GM23248 (cell line): ENCODE measurements at places on chromosomes 1 and 21. TPM values are rescaled to one million over a fixed set of nuclear protein-coding genes. Genes with fewer than 3 reads are reported as not detected.

The ZSWIM5 gene
- total RNA-seq, result 0.54 and 1.1 TPM in 2 replicates

DNA sequence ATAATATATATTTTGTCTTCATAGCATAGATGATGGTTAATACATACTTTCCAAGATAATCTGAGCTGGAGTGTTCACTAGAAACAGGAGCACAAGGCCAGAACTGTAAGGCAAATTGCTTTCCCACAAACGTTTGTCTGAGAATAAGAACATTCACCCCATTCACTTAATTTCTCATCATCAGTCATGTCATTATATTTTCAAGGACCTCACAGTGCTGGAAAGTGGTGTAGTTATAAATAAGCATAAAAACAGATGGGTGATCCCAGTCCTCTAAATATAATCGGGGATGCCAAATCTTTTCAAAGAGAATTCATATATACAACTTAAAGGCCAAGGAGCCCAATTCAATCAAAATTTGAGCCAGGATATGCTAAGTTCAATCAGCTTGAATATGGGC, 8.4 kb downstream of the PRRX1 start:
- H3K27ac ChIP-seq, result peak overlapping the region; percentile 97
- H3K4me3 ChIP-seq, result 0 out of 2 replicates have a peak overlapping the region, but pooled peaks have one; percentile 10
- DNase-seq, result peak; percentile 28
- H3K4me1 ChIP-seq, result peaks cover 80% of the 10 kb centered on the region
- no peaks in the 10 kb centered on the region for H3K27me3 ChIP-seq

The MPZ gene
- total RNA-seq, result 0.11 TPM in 1 of 2 replicates, not detected in the other

- peaks cover 21% of the 10 kb centered on the region for H3K4me1 ChIP-seq
- no peaks in the 10 kb centered on the region for H3K27me3 ChIP-seq
- H3K4me3 ChIP-seq, result no peak overlapping the region
- H3K36me3 ChIP-seq, result no peaks in the 10 kb centered on the region
- DNase-seq, result peak; percentile 37
Observed at GRCh38 chr21:28832013-28832714, 160.5 kb downstream of the LTN1 start.

The ARHGAP30 gene
- total RNA-seq, result not detected in 2 replicates

The RHD gene
- 0.25 TPM in 1 of 2 replicates, not detected in the other for total RNA-seq

GRCh38 chr1:33876970-33877650, 13.2 kb downstream of the HMGB4 start:
- H3K36me3 ChIP-seq, result no peaks in the 10 kb centered on the region
- H3K27ac ChIP-seq, result peak overlapping the region; percentile 79
- H3K4me3 ChIP-seq, result no peak overlapping the region
- H3K27me3 ChIP-seq, result no peaks in the 10 kb centered on the region
- peaks cover 45% of the 10 kb centered on the region for H3K4me1 ChIP-seq

GRCh38 chr1:2235300-2235998, 7.3 kb downstream of the SKI start:
- no peaks in the 10 kb centered on the region for H3K27me3 ChIP-seq
- H3K27ac ChIP-seq, result peak overlapping the region; percentile 96
- H3K4me3 ChIP-seq, result peak overlapping the region; percentile 90
- DNase-seq, result no peak

- no peaks in the 10 kb centered on the region for H3K36me3 ChIP-seq
- H3K27ac ChIP-seq, result no peak within 1 kb of the TSS
- peaks cover 53% of the 10 kb centered on the region for H3K27me3 ChIP-seq
- peak within 1 kb of the TSS; percentile 73 for H3K4me3 ChIP-seq
- no peaks in the 10 kb centered on the region for H3K4me1 ChIP-seq
Observed at GRCh38 chr1:10796029-10796944, at the start of gene CASZ1. Gene CASZ1, minus strand, starts transcription at chr1:10796646. Its CDS starts 102,757 bp downstream, at chr1:10693889.

The SLFNL1 gene
- total RNA-seq, result 0.11 TPM in 1 of 2 replicates, not detected in the other

GRCh38 chr1:160208557-160209320, 3.6 kb downstream of the PEA15 start:
- H3K36me3 ChIP-seq, result peaks cover 40% of the 10 kb centered on the region
- peaks cover 45% of the 10 kb centered on the region for H3K4me1 ChIP-seq
- peak overlapping the region; percentile 93 for H3K27ac ChIP-seq
- peak; percentile 57 for DNase-seq
- peak overlapping the region; percentile 81 for H3K4me3 ChIP-seq

The PTGS2 gene
- total RNA-seq, result 67.9 and 69.3 TPM in 2 replicates

GRCh38 chr1:171965777-171966176, 124.5 kb downstream of the DNM3 start:
- DNase-seq, result peak; percentile 70
- no peak overlapping the region for H3K27ac ChIP-seq
- H3K4me3 ChIP-seq, result no peak overlapping the region
- H3K36me3 ChIP-seq, result no peaks in the 10 kb centered on the region
- H3K4me1 ChIP-seq, result peaks cover 16% of the 10 kb centered on the region

- no peak overlapping the region for H3K27ac ChIP-seq
- no peaks in the 10 kb centered on the region for H3K27me3 ChIP-seq
- no peak overlapping the region for H3K4me3 ChIP-seq
- H3K4me1 ChIP-seq, result no peaks in the 10 kb centered on the region
- H3K36me3 ChIP-seq, result no peaks in the 10 kb centered on the region
- DNase-seq, result no peak
Observed at GRCh38 chr1:55333461-55333860, 118.3 kb upstream of the USP24 start.

DNA sequence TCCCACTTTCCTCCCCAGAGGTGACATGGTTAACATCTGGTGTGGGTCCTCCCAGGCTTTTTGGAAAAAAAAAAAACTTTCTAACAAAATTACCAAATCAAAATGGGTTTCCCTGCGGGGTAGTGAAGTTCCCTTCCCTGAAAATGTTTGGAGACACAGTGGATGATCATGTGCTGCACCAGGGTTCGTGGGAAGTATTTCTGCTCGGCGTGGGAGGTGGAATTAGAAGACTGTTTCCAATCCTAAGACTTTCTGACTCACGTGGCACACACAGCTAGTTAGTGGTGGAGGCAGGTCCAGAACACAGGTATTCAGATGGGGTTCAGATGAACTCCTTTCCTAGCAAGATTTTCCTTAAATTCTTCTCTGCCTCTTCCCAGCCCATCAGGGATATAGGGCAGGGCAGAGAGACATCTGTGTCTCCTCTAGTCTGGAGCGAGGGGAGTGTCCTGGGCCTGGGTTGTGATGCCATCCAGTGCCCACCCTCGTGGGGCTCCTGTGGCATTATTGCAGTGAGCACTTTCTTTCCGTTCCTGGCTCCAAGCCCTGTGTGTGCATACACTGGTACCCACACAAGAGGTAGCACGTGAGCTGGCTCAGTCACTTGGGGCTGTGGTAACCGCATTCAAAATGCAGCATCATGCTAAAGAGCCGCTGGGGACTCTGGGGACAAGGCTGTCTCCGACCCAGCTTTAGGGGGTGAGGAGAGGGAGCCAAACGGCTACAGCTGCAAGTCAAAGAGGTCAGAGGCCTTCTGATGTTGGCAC, 27.5 kb downstream of the KCNC4 start:
- H3K36me3 ChIP-seq, result peaks cover 2% of the 10 kb centered on the region; the same call in 1 of the 2 replicates
- H3K27ac ChIP-seq, result peak overlapping the region; percentile 94; the same call in 1 of the 2 replicates
- H3K4me3 ChIP-seq, result no peak overlapping the region
- H3K4me1 ChIP-seq, result peaks cover 44% of the 10 kb centered on the region
- no peaks in the 10 kb centered on the region for H3K27me3 ChIP-seq
- DNase-seq, result peak; percentile 52

- no peaks in the 10 kb centered on the region for H3K36me3 ChIP-seq
- H3K27ac ChIP-seq, result no peak within 1 kb of the TSS
- no peaks in the 10 kb centered on the region for H3K4me1 ChIP-seq
- DNase-seq, result peak; percentile 21
- H3K4me3 ChIP-seq, result no peak within 1 kb of the TSS
- H3K27me3 ChIP-seq, result no peaks in the 10 kb centered on the region
Observed at GRCh38 chr1:101996825-101997465, at the start of gene OLFM3. Gene OLFM3, minus strand, starts transcription at chr1:101996926.

GRCh38 chr1:216626394-216627067, 96.7 kb downstream of the ESRRG start:
- H3K36me3 ChIP-seq, result no peaks in the 10 kb centered on the region
- H3K4me3 ChIP-seq, result no peak overlapping the region
- no peaks in the 10 kb centered on the region for H3K4me1 ChIP-seq
- no peak overlapping the region for H3K27ac ChIP-seq
- peak; percentile 6 for DNase-seq

DNA sequence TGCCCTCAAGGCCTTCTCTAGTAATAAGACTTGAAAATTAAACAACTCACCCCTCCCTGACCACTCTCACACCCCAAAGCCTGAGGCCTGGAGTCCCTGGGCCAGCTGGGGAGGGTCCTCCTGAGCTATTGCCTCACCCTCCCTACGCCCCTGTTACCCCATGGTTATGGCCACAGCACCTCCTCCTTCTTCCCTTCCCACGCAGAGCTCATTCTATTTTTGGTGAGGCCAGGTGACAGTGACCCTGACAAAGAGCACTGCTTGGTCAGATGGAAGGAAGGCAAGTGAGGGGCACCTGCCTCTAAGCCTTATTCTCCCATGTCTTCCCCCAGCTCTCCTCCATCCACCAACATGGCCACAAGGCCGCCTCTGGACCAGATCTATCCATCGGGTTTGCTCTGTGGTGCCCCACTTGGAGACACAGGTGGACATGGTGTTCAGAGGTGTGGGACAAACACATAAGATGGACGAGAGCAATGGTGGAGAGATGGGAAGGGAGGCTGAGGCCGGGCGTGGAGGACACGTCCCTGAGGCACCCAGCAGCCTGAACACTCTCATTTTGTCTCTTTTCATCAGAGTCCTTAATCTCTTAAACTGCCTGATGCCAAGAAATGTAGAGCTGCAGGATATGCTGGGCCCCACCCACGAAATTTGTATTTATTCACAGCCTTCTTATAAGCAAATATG, 42.6 kb downstream of the FCRL5 start:
- H3K27ac ChIP-seq, result no peak overlapping the region
- no peak overlapping the region for H3K4me3 ChIP-seq
- H3K36me3 ChIP-seq, result no peaks in the 10 kb centered on the region
- DNase-seq, result no peak

The PRRC2C gene
- total RNA-seq, result 30.9 and 47.0 TPM in 2 replicates

DNA sequence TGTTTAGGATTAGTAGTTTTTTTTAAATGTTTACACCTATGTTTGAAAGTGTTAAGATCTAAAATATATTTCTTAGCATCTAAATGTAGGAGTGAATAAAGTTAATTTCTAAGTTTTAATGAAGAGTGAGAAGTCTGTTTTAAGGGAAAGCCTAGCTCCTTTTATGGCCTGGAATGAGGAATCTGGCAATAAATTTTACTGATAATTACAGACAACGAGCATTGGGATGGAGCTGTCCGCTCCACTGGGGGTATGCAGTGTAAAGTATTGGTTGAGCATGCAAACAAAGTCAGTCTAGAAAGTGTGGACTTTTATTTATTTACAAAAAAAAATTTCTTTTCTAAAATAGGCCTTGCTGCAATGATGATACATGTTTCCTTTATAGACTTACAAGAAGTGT, 19.0 kb downstream of the CLIC6 start:
- H3K4me3 ChIP-seq, result no peak overlapping the region
- H3K36me3 ChIP-seq, result no peaks in the 10 kb centered on the region
- no peaks in the 10 kb centered on the region for H3K4me1 ChIP-seq
- H3K27ac ChIP-seq, result no peak overlapping the region
